ENCODE measurements at places on chromosomes 4 and X.

DNA sequence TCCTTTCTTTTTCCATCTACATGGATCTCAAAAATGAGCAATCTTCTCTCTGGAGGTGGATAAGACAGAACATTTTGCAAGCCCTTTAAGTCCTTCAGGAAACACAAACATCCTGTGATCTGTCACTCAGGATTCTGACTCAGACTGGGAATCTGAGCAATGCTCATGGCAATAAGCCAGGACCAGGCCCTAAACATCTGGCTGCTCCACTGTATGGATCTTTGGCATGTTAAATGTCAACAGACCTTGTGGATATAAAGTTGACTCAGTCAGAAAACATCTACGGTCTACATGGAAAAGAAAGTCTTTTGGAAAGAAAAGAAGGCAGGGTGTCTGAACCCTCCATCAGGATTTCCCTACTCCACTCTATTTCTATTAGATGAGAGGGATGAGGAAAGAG is 17.8 kb upstream of the CHIC2 start:
- DNase-seq: no peak

GRCh38 chr4:10347815-10348214 is 109.4 kb downstream of the ZNF518B start:
- no peak for DNase-seq

DNA sequence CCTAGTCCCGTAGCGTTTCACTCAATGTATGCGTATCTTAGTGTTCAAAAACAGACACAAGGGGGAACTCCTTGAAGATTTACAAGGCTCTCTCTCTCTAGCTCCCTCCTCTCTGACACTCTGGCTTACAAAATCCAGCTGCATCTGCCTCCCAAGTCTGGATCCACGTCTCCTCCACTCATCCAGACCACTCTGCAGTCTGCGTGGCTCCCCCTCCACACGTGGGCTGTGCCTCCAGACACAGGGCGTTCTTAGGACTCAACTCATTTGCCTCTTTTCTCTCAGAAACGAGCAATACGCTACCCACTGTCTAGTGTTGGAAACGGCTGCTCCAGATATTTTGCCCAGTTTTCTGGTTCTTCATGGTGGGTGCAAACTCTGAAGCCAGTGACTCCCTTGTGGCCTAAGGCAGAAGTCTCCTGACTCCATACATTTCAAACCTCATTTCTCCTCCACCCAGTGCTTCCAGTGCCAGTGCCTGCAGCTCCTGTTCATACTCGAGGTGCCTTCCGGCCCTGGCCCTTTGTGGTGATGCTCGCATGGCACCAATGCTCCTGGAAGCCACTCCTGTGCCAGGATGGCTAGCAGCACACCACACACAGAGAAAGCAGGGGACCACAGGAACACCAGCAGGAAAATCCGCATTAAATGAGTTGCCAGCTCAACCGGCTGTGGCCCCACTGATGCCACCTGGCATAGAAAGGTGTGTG is 24.1 kb downstream of the NAT8L start:
- no peak for DNase-seq

DNA sequence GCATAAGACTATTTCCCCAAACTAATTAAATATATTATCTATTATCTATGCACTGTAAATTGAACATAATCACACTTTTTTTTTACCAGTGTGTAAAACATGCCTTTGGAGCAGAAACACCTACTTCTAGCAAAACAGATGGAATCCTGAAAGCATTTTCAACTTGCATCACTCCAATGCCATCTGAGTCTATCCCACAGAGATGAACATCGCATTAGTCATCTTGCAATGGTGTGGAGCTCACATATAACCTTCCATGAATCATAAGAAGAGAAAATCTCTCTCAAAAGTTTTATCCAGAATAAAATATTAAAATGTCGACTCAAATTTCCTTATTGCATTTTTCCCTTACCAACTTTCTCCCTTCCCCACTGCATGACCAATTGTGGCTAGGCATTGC is 406.7 kb upstream of the ACTRT1 start:
- no peak for DNase-seq

DNA sequence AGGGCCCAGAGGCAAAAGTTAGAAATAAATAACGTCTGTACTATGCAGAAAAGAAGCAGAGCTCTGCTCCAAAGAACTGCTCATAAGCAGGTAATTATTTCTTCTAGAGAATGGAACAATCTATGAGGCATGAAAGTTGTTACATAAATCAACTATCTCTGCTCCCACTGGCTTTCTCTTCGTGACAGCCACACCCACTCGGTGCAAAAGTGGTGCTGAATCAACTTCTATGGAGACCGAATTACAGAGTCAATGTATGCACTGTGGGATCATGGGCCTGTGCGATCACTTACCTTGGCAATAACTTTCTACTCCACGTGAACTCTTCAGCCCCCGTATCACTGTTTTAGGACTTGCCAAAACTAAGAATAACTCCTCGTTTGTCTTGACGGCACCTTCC is 99.4 kb upstream of the ATXN3L start:
- DNase-seq: no peak

DNA sequence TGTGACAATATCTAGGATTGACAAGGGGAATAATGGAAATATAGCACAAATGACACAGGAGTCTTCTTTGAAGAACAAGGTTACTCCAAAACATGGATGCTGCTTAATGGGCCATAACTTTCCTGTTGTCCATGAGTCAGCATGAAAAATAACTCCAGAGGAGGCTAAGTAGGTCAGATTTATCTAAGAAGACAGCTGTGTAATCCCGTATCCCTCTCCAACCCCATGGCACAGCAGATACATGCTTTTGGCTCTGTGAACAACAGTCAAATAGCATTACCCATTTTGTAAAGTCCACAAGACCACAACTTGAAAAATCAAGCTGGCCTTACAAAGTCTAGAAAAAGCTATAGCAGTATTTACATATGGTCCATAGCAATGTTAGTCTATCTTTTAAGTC is 2.1 kb upstream of the TMEM131L start:
- no peak for DNase-seq

DNA sequence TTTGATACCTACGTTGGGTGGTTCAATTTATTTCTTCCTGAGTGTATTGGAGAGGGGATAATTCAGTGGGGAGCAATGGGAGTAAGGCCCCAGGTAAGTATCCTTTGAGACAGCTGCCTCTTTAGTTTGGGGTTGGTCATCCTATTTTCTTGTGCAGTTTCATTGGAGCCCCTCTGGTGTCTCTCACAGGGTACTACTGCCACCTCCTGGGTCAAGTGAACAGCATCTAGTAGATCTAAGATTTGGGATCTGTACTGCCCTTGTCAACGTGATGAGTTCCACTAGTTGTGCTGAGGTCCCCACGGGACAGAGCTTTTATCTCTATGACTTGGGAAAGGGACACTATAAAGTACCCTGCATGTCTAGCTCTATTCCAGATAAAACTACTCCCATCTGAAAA is 80.6 kb downstream of the PBDC1 start:
- DNase-seq: peak; percentile 8

DNA sequence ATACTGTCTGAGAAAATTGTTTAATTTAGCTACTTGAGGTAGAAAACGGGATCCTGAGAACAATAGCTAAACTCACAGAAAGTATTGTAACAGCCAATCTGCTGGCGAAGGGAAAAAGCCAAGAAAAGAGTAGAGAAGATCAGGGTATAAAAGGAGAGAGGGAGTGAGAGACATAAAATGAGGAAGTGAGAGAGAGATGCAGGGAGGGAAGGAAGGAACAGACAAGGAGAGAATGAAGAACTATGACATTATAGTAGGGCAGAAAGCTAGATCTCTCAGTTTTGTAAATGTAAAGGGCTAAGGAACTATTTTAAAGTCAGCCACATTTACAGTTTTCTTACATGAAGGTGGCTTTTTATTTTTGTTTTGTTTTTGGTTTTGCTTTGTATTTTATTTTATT is 1.6 kb upstream of the GIMD1 start:
- no peak for DNase-seq
